ENCODE measurements at places on chromosomes 13 and 19.

DNA sequence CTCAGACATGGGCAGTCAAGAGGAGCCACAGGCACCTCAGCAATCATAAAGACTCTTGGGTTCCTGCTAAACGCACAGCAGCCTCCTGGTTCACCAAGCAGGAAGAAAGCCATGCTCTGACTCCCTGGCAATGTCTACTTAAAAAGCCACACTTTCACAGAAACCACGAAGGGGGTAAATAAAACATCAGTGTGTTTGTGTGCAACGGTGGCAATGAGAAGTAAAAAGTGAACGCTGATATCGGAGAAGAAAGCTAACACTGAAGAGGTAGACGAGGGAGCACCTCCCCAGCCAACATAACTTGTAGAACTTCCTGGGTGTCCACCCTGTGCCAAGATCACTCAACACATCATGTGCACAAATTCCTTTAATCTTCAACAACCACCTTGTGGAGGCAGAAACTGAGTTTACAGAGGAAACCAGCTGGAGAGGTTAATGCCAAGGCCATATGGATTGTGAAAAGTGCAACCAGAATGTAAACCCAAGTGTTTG is 30.2 kb downstream of the HSPH1 start:
- DNase-seq = no peak

GRCh38 chr19:1827566-1828278 is 15.6 kb upstream of the ATP8B3 start:
- DNase-seq = no peak

GRCh38 chr13:92951273-92951890 is 275.2 kb upstream of the GPC6 start:
- DNase-seq = no peak

GRCh38 chr13:48776401-48776800 is 122.7 kb downstream of the CYSLTR2 start:
- DNase-seq = no peak

- peak; percentile 58 for DNase-seq
These were observed 1.1 kb downstream of the FOXO1 start for GRCh38 chr13:40665126-40666044.

DNA sequence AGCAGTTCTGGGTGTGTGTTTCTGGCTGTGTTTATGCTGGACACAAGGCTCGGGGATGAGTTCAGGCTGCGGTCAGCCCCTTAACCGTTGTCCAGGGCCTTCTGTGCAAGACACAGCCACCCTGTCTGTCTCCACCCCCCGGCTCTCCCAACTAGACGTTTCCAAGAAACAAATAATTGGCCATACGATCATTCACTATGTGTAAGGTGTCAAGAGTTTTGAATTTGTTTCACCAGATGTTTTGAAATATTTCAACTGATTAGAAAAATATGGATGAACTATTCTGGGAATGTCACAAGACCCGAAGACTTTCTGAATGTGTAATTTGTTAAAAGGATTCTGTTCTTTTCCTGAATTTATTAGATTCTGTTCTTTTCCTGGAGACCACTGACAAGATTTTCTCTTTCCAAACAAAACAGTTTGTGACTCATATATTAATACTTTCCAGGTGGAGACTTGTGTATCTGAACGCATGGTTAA is 318.2 kb downstream of the MYO16 start:
- DNase-seq = no peak

- DNase-seq = no peak
These were observed 36.0 kb downstream of the SPTBN4 start for GRCh38 chr19:40502647-40503319.

- peak; percentile 28 for DNase-seq
These were observed 63.1 kb downstream of the ATP11A start for GRCh38 chr13:112752711-112753541.

DNA sequence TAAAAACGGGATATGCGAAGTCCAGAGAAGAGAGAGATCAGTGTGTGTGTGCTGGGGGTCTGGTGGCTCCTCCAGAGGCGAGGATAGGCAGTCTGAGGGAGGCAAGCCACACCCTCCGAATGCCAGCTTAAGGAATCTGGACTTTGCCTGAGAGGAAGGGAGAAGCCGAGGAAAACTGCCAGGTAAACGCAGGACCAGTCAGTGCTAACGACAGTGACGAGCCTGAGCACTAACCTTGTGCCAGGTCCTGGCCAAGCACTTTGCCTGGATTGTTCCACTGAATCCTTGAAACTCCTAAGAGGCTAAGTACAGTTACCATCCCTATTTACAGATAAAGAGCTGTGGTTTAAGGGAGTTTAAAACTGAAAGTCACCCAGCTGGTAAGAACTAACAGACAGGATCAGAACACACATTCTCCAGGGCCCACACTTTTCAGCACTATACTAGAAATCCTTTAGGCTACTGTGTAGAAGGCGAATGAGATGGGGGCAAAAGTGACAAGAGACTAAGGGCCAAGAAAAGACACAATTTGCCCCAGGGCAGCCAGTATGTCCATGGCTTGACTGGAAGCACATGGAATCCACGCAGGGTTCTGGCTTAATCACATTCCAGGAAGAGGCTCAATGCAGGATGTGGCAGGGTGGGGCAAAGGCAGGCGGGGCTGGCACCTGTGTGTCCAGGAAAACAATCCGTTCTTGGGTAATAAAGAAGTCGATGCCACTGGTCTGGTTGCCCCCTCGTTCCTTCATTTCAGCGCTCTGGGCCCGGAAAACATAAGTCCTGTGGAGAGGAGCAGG is 15.1 kb downstream of the SMG9 start:
- DNase-seq = no peak

DNA sequence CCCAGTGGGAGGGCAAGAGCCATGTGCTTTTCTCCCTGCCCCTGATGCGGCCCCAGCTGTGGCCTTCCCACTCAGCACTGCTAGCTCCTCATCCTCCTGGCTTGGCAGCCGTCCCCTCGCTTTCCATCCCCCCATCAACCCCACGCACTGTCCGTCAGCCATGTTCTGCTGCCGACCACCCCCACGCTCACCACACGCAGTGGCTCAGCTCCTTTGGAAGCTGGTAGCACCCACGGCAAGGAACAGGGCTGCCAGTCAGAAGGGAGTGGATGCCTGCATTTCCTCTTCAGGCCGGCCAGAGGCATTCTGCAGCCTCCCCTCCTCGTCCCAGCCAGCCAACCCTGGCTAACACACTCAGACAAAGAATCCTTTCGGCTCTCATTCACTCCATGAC is 6.3 kb downstream of the CALM3 start:
- no peak for DNase-seq

GRCh38 chr13:45224176-45224575 is 23.3 kb upstream of the KCTD4 start:
- no peak for DNase-seq

GRCh38 chr19:16327911-16328823 is 3.5 kb downstream of the KLF2 start:
- DNase-seq = peak; percentile 62

DNA sequence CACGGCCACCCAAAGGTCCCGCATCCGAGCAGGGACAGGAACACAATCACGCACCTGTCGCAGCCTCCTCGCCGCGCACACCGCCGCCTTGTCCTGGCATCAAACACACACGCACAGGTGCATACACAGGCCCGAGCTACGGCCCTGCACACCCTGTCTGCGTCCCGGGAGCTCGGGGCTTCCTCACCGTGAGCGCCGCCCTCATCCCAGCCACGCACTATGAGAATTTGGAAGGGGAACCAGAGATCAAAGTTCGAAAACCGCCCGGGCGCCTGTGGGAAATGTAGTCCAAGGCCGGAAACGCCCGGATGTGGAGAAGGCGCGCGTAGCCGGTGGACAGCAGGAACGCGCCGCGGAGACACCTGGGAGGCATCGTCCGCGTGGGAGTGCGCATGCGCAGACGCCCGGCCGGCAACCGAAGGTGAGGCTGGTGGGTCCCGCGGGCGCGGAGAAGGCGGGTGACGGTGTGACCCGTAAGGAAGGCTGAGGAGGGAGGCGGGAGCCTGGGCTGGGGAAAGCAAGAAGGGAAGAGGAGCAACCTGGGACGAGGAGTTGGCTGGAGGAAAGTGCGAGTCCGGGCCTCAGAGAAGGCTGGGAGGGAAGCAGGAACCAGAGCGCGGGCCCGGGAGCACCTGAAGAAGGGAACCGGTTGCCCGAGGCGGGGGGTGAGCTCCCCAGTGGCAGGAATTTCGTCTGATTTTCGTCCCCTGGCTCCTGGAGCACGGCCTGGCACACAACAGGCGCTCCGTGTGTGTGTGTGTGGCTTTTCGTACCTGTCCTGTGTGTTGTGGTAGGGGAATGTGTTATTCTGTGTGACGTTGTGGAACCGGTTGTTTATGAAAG is at the start of gene ZNF567:
ZNF567 (plus strand) TSS at position 399 of the 843 bp plus-strand sequence. CDS start 7,256 bp downstream, outside the sequence.
- DNase-seq = peak; percentile 99

- DNase-seq = peak; percentile 64
These were observed 23.7 kb upstream of the GPR18 start for GRCh38 chr13:99281811-99282263.

GRCh38 chr13:108777421-108778420 is 148.3 kb downstream of the MYO16 start:
- DNase-seq = no peak

DNA sequence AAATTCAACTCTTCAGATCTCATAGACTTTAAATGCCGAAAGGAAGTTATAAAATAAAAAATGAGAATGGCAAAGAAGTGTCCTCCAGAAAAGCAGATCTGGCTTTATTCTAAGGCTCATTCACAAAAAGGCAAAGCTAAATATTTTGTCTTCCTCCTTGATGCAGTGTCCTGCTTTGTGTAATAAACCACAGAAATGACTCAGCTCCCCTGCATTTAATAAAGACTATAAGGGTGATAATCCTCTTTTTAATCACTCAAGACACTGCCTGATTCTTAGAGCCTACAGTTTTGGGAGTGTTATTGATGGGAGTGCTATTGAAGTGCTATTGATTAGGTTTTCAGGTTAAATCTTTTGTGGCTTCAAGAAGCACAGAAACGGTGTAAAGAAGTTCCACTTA is 482.0 kb downstream of the PCDH20 start:
- DNase-seq = no peak

GRCh38 chr19:47095476-47096099 is 18.0 kb downstream of the ZC3H4 start:
- no peak for DNase-seq

- peak; percentile 23 for DNase-seq
These were observed at the start of gene ZNF112 for GRCh38 chr19:44356383-44357111. TSS of gene ZNF112 (minus strand) at chr19:44356680. CDS start at chr19:44340539, 16,141 bp downstream.

DNA sequence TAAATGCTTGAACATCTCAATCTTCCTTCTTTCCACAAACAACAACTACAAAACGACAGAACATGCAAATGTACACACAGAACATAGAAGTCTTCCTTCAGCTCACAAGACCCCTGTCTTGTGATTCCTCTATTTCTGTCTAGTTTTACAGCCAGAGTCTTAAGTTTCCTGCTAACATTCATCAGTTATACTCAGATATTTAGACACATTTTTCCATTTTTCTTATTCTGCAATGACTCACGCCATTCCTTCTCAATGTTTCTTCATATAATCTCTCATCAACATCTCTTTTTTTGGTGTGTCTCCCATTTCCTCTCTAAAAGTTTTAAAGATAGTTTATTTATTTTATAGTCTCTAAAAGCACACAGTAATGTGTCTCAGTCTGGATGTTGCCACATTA is 1872.9 kb upstream of the PCDH20 start:
- no peak for DNase-seq

GRCh38 chr13:45518525-45519245 is 53.9 kb downstream of the COG3 start:
- DNase-seq = no peak

GRCh38 chr13:50153401-50153800 is 138.2 kb downstream of the KCNRG start:
- no peak for DNase-seq

All from stimulated activated CD8-positive, alpha-beta memory T cell treated with anti-CD3 and anti-CD28 coated beads, Interleukin-4, amount 100 ng/mL, for 48 hours (primary cell).